ENCODE measurements at places on chromosomes 5 and 9.

GRCh38 chr9:99029083-99029645 is 75.7 kb upstream of the TGFBR1 start:
- no peak for DNase-seq

- no peak for DNase-seq
These were observed 47.8 kb downstream of the S1PR3 start for GRCh38 chr9:89039104-89039465.

DNA sequence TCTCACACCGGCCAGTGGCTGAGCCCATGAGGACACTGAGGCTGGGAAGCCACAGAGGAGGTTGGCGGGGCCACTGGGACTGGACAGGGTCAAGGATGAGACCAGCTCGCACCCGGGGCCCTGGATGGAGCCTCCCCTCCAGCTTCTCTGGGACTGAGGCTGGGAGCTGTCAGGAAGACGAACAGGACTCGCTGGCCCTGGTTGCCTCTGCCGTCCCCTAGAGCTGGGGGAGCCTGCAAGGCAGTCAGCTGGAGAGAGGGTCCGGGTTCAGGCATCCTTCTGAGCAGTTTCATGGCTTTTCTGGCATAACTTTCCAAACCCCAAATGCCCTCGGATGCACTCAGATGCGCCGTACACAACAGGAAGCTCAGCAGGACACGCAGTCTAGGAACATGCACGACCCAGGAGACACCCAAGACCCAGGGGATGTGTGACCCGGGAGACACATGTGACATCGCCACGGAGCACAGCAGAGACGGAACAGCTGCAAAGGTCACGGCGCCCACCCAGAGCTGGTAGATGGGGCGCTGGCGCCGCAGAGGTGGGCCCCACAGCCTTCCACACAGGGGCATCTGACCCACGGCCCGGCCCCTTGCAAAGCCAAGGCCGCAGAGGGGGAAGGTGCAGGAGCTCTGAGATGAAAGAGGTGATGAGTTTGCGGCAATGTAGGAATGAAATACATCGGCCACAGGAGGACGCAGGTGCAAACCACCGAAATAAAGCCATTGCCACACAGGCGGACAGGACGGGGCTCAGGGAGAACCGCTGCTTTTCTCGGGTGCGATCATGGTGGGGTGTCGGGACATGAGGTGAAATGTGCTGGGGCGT is 17.1 kb downstream of the TPPP start:
- DNase-seq: no peak

DNA sequence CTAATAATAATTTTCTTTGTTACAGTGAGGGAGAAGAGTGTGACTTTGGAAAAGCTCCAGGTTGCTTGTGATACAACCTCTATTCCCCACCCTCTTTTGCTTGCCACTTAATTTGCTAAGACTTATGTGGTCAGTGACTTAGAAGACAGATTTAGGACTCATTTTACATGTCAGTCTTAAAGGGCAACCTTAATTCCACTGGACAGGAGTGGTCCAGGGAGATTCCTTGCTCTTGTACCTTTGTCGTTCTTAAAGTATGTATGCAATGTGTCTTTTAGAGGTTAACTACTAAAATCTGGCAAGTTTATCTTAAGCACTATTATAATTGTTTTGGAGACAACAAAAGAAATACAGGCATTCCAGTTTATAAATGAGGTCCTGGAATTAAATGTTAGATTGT is 20.0 kb downstream of the SLC30A5 start:
- DNase-seq: no peak

DNA sequence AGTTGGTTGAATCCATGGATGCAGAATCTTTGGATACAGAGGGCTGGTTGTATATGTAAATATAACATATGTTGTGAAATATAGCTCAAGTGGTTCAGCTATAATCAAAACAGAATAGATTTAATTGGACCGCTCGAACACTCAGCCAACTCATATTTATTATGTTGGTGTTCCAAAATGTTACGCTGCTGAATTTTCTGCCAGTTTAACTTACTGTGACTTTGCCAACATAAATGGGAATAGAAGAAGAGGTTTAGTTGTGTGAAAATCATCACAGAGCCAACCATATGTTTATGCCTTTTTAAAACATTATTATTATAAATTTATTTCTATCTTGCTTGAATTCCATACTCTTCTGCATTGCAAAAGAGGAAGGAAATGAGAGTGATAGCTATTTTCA is 178.2 kb upstream of the FBXL7 start:
- DNase-seq: no peak

Data from NCI-H1092 treated with DMSO at 0.1 percent for 48 hours (cell line).